ENCODE measurements at places on chromosomes 16 and 17. TPM values are rescaled to one million over a fixed set of nuclear protein-coding genes. Genes with fewer than 3 reads are reported as not detected.

- no peaks in the 10 kb centered on the region for H3K36me3 ChIP-seq
- H3K27ac ChIP-seq = no peak overlapping the region
- no peak for DNase-seq
- H3K4me3 ChIP-seq = no peak overlapping the region
Measured at GRCh38 chr17:64008830-64009229, 10.7 kb downstream of the PRR29 start.

GRCh38 chr17:47816111-47816735, 5.4 kb downstream of the OSBPL7 start:
- H3K4me1 ChIP-seq = no peaks in the 10 kb centered on the region
- H3K4me3 ChIP-seq = no peak overlapping the region

- H3K36me3 ChIP-seq = no peaks in the 10 kb centered on the region
- DNase-seq = no peak
- H3K27ac ChIP-seq = no peak overlapping the region
- H3K27me3 ChIP-seq = peaks cover 7% of the 10 kb centered on the region
- no peak overlapping the region for H3K4me3 ChIP-seq
Measured at GRCh38 chr16:81797443-81797842, 18.4 kb downstream of the PLCG2 start.

- H3K4me3 ChIP-seq = no peak overlapping the region
- no peaks in the 10 kb centered on the region for H3K27me3 ChIP-seq
- H3K4me1 ChIP-seq = peaks cover 8% of the 10 kb centered on the region
- no peaks in the 10 kb centered on the region for H3K36me3 ChIP-seq
Measured at GRCh38 chr17:67293251-67294203, 48.5 kb upstream of the HELZ start.

DNA sequence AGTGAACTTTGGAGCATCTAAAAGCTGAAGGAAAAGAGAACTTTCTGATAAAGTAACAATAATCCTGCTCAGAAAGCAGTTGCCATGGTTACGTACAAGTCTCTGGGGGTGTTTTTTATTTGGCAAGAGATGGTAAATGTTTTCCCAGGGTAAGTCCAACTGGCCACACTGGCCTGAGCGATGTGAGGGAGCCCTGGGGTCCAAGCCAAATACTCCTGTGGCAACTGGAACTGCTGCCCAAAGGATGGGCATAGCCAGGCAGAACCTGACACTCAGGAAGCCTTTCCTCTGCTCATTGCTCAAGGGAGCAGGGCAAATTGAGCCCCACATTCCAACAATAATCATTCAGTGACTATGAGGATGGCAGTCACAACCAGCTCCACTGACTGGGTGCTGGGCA, 26.8 kb upstream of the WSCD1 start:
- H3K4me3 ChIP-seq = no peak overlapping the region
- DNase-seq = no peak
- no peaks in the 10 kb centered on the region for H3K4me1 ChIP-seq

- peaks cover 74% of the 10 kb centered on the region for H3K36me3 ChIP-seq
- no peaks in the 10 kb centered on the region for H3K27me3 ChIP-seq
- H3K4me3 ChIP-seq = no peak overlapping the region
- no peaks in the 10 kb centered on the region for H3K4me1 ChIP-seq
- peak; percentile 74 for DNase-seq
Measured at GRCh38 chr16:46673320-46674013, 15.5 kb downstream of the VPS35 start.

DNA sequence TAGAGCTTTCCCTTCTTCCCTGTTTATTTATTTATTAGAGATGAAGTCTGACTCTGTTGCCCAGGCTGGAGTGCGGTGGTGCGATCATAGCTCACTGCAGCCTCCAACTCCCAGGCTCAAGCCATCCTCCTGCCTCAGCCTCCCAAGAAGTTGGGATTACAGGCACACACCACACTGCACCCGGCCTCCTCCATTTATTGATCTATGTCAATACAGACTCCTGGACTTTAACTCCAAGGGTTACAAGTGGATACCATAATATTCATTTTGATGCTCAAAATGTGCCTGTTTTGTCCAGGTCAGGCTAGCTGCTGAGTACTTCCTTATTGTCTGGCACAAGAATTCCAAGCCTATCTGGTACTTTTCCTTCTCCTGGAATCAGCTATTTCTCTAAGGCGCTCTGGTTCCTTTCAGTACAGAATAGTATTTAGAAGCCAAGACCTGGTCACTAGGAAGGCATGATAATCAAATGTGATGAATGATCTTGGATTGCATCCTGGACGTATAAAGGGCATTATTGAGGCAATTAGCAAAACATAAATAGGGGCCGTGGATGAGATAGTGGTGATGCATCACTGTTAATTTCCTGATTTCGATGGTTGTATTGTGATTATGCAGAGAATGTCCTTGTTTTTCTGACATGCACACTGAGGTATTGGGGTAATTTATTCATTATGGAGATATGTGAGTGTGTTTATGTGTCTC, 21.7 kb downstream of the IL4R start:
- peak overlapping the region; percentile 70 for H3K27ac ChIP-seq
- H3K4me1 ChIP-seq = peaks cover 24% of the 10 kb centered on the region
- H3K4me3 ChIP-seq = no peak overlapping the region
- no peaks in the 10 kb centered on the region for H3K27me3 ChIP-seq
- peak; percentile 83 for DNase-seq

- peaks cover 17% of the 10 kb centered on the region for H3K4me1 ChIP-seq
- DNase-seq = no peak
- H3K27me3 ChIP-seq = no peaks in the 10 kb centered on the region
Measured at GRCh38 chr16:65702707-65703402, 581.0 kb upstream of the CDH11 start.

- no peaks in the 10 kb centered on the region for H3K27me3 ChIP-seq
- H3K4me3 ChIP-seq = no peak overlapping the region
- H3K27ac ChIP-seq = no peak overlapping the region
- no peak for DNase-seq
Measured at GRCh38 chr16:55915096-55915827, 40.1 kb upstream of the CES5A start.

DNA sequence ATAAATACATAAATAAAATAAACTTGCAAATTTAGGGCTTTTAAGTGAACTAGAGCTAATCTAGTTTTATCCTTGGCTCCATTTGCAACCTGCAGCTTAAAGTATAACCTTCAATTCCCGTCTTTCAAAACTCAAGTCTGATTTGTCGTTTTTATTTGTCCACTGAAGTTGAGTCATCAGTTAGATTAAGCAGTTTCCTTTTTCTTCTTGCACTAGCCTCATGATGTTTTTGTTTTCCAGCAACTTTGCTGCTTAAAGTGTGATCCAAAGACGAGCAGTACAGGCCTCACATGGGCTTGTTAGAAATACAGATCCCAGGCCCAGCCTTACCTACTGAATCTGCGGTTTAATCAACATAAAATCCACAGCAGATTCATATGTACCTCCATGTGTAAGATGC, 13.8 kb downstream of the ARSG start:
- H3K36me3 ChIP-seq = no peaks in the 10 kb centered on the region
- DNase-seq = peak; percentile 32
- H3K4me1 ChIP-seq = peaks cover 10% of the 10 kb centered on the region
- no peak overlapping the region for H3K27ac ChIP-seq

DNA sequence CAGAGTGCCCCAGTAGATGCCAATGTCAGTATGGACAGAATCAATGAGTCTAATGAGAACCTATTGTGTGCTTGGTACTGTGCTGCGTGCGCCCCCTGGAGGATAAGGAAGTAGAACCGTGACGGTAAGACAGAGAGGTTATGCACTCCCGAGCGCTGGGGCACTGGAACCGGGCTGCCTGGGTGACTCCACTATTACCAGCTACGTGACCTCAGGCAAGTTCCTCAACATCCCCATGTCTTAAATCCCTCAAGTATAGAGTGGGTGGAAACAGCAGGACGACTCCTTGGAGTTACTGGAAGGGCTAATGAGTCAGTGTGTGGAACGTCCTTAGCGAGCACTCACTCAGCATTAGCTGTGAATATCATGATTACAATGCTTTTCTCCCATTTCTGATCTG, 16.2 kb downstream of the CHST4 start:
- H3K4me1 ChIP-seq = no peaks in the 10 kb centered on the region
- H3K36me3 ChIP-seq = no peaks in the 10 kb centered on the region
- DNase-seq = peak; percentile 70
- no peak overlapping the region for H3K4me3 ChIP-seq
- peaks cover 4% of the 10 kb centered on the region for H3K27me3 ChIP-seq

DNA sequence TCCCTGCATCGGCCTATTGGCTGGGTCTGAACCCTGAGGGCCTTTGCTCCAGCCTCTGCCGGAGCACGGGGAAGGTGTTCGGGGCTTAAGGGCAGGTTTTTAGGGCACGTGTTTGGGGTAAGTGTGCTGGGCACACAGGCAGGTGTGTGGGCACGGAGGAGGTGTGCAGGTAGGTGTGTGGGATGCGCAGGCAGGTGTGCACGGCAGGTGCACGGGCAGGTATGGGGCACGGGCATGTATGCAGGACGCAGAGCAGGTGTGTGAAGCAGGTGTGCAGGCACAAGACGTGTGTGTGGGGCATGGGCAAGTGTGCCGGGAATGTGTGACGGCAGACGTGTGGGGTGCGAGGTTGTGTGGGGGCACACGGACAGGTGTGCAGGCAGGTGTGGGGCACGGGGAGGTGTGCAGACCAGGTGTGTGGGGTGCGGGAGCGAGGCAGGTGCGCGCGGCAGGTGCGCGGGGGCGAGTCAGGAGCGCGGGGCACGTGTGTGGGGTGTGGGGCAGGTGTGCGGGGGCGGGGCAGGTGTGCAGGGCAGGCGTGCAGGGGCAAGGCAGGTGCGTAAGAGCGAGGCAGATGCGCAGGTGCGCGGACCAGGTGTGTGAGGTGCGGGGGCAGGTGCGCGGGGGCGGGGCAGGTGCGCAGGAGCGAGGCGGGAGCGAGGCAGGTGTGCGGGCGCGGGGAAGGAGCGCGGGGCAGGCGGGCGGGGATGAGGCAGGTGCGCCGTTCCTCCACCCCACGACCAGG, 28.6 kb upstream of the METRNL start:
- H3K36me3 ChIP-seq = 0 out of 2 replicates have a peak, but pooled peaks cover 4% of the 10 kb centered on the region
- peak; percentile 35 for DNase-seq
- no peaks in the 10 kb centered on the region for H3K27me3 ChIP-seq
- H3K4me3 ChIP-seq = peak overlapping the region; percentile 75

DNA sequence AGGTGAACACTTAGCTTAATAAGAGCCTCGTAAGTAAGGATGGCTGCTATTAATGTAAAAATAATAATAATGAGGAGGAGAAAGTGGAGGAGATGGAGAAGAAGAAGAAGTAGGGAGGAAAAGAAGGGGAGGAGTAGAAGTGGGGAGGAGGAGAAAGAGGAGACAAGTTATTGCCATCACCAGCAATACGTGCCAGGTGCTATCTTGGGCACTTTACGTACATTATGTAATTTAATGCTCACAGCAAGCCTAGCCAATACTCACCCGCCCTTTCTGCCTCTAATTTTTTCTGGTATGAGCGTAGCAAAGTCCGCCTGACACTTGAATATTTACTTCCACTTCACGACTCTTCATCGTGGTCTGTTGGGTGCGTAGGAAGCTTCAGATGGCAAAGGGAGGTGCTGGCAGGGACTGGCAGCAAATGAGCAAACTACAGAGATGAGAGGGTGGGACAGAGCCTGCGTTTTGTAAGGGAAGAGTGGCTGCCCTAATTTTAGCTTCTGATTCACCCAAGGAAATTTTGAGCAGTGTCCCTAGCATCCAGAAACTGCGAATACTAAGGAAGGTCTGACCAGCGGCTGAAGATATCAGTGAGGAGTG, 42.1 kb upstream of the CDH13 start:
- no peak overlapping the region for H3K4me3 ChIP-seq
- peaks cover 18% of the 10 kb centered on the region for H3K4me1 ChIP-seq
- H3K36me3 ChIP-seq = no peaks in the 10 kb centered on the region

DNA sequence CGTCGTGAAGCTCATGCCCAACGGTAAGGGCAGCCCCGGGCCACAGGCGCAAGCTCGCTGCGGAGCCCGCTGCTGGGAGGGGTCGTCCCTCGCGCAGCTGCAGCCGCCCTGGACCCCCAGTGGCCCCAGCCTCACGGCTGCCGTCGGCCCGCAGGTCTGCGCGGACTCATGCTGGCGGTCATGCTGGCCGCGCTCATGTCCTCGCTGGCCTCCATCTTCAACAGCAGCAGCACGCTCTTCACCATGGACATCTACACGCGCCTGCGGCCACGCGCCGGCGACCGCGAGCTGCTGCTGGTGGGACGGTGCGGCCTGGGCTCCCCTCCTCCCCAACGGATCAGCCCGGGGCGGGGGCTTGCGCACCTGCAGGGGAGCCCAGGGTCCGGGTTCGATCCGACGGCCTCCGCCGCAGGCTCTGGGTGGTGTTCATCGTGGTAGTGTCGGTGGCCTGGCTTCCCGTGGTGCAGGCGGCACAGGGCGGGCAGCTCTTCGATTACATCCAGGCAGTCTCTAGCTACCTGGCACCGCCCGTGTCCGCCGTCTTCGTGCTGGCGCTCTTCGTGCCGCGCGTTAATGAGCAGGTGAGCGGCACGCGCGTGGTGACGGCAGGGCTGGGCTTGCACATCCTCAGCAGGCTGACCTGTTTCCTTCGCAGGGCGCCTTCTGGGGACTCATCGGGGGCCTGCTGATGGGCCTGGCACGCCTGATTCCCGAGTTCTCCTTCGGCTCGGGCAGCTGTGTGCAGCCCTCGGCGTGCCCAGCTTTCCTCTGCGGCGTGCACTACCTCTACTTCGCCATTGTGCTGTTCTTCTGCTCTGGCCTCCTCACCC, 5.8 kb downstream of the SLC5A2 start:
- peaks cover 8% of the 10 kb centered on the region for H3K27me3 ChIP-seq
- no peak for DNase-seq
- no peak overlapping the region for H3K27ac ChIP-seq
- 0 out of 2 replicates have a peak, but pooled peaks cover 13% of the 10 kb centered on the region for H3K4me1 ChIP-seq
- peak overlapping the region; percentile 75 for H3K4me3 ChIP-seq

GRCh38 chr17:16171613-16172012, 43.7 kb downstream of the NCOR1 start:
- H3K36me3 ChIP-seq = peaks cover 9% of the 10 kb centered on the region
- no peak for DNase-seq
- H3K4me3 ChIP-seq = no peak overlapping the region
- no peaks in the 10 kb centered on the region for H3K27me3 ChIP-seq
- no peak overlapping the region for H3K27ac ChIP-seq

The RTN4RL1 gene
- total RNA-seq = 0.22 TPM

The HOXB8 gene
- total RNA-seq = not detected

The TMEM220 gene
- 5.6 TPM for total RNA-seq

The ATP1B2 gene
- total RNA-seq = not detected

The USP43 gene
- total RNA-seq = not detected

The SP6 gene
- not detected for total RNA-seq
